Iris pigment epithelial cell (primary cell): ENCODE measurements at places on chromosomes 2 and 18.

GRCh38 chr2:29196792-29197788 is 81.9 kb downstream of the CLIP4 start:
- peak; percentile 51 for DNase-seq

- no peak for DNase-seq
Observed at GRCh38 chr2:12054956-12055618, 308.7 kb downstream of the LPIN1 start.

DNA sequence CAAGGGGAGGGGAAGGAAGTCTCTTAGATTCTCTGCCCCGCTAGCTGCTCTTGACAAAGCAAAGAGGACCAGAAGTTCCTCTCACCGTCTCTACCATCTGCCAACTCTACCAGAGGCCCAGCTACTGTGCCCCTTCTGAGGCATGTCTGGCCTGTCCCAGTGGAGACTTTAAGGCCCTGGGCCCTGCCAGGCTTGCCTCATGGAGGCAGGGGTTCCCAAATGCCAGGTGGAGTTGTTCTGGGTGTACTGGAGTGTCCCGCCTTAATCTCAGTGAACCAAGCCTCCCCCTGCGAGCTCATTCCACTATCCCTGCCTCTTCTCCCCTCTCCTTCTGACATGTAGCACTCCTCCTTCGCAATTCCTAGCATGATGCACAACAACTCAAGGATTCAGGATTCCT is 2.2 kb downstream of the HOXD12 start:
- no peak for DNase-seq

GRCh38 chr2:128525653-128526052 is 207.0 kb upstream of the HS6ST1 start:
- peak; percentile 24 for DNase-seq

GRCh38 chr2:231199219-231199618 is 788 bp downstream of the ARMC9 start:
- peak; percentile 55 for DNase-seq

DNA sequence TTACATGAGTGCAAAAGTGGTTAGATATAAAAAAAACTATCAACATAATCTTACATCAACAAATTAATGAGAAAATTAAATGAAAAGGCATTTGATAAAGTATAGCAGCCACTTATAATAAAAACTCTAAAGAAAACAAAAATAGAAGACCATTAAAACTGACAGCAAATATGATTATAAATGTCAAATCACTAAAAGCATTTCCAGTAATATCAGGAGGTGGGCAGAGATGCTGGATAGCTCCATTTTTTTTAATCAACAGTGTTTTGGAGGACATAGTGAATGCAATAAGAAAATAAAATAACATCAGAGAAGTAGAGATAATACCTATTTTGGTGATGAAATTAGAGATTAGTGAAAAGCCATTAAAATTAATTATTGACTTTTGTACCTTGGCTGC is 173.4 kb downstream of the LRRTM4 start:
- DNase-seq = no peak
